ENCODE measurements at places on chromosomes 6 and 20.

GRCh38 chr6:149696901-149697300 is 21.0 kb downstream of the LATS1 start:
- no peak for DNase-seq

GRCh38 chr6:149938571-149939355 is 3.1 kb upstream of the ULBP2 start:
- DNase-seq: no peak

GRCh38 chr20:53873230-53873604 is 197.2 kb downstream of the BCAS1 start:
- no peak for DNase-seq

DNA sequence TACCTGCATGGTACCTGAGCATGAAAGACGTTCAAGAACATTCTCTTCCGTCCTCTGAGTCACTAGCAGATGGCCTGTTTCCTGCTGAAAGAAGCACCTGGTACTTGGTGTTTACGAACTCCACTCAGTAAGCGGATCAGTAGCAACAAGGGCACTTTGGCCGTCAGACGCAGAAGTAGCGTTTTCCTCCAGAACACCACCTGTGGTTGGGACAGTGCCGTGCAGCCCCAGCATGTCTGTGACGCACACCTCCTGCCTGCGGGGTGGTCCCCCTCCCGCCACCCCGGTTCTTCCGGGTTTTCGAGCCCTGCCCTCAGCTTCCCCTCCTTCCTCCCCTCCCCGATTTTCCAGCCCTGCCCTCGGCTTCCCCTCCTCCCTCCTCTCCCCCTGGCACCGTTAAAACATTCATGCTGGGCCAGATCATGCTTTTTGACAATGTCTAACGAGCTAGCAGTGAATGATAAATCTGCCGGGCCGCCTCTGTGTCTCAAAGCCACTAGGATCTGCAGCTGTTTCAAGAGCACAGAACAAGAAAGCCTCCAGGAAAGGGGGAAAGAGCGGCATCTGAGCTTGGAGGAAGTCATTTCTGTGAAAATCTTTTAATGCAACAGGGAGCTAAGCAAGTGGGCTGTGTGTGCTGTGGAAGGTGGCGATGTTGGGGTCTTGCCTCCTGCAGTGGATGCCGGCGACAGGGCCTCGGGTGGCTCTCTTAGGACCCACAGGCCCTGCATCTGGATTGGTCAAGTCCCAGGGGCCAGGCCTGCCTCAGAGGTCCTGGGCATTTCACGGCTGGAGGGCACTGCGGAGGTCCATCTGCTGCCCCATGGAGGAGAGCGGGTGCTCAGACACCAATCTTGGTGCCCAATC is 207.9 kb downstream of the ERMARD start:
- DNase-seq: no peak

DNA sequence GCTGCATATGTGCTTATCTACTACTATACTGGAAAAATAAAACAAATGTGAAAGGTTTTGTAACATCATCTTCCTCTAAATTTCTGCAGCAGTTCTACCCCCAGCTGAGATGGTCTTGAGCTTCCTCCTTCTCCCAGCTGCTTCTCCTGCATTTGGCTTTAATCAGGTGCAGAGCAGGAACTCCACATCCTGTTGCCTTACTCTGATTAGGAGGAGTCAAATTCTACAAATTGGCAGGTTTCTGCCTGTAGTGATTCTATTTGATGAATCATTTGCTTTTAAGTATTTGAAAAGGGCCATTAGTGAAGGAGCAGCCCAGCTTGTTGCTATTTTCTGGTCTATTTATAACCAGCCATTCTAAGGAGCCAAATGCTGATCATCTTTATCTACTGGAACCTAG is 224.5 kb downstream of the GMDS start:
- DNase-seq: no peak

DNA sequence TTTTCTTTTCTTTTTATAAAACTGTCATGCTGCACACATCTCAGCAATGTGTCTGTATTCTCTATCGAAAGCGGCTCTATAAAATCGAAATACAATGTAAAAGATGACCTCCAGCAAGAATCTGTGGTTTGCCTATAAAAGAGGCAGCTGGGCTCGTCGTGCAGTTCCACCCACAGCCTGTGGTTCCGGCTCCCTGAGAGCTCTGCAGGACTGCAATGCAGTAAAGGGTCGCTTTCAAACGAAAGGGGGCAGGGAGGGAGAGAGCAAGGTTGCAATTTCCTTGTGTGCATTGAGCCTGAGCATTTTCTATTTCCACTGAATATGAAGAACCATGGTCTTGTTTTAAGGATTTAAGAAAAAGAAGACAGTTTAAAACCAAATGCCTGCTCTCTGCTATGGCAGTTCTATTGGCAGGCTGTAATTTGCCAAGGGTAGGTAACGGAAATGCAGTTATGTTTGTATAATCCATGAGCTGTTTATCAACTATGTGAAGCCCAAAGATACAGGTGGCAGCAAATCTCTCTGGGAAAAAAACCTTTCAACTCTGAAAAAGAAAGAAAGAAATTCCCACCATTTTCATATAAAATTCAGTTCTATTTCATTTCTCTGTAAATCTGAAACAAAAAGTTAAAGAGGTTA is 236.5 kb downstream of the HACE1 start:
- DNase-seq: no peak

GRCh38 chr6:111737065-111737521 is 131.4 kb upstream of the TRAF3IP2 start:
- DNase-seq: no peak

GRCh38 chr6:118299457-118299856 is 248.6 kb upstream of the PLN start:
- no peak for DNase-seq

DNA sequence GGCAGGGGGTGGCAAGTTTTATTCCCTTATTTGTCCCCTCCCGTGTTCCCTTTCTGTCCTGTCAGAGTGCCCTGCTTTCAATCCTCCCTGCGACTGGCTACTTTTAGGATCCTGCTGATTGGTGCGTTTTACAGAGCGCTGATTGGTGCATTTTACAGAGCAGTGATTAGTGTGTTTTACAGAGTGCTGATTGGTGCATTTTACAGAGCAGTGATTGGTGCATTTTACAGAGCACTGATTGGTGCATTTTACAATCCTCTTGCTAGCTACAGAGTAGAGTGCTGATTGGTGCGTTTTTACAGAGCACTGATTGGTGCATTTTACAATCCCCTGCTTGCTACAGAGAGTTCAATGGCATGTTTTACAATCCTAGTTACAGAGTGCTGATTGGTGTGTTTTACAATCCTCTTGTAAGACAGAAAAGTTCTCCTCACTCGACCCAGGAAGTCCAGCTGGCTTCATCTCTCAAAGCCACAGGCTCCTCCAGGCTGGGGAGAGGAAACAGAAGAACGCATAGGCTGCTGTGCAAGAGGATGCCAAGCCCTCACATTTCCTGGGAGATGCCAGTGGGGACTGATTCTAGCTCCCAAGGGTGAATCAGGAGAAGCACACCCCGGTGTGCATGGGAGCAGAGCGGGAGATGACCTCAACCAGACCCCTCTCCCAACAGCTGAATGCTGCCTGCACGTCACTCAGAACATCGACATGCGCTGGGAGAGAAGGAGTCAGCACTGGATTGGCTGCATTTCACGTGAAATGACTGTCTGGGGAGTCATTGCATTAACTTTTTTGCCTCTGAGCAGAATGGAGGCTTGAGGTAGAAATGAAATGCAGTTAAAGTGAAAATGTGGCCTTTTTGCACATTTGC is 48.3 kb upstream of the SLC22A23 start:
- DNase-seq: no peak

DNA sequence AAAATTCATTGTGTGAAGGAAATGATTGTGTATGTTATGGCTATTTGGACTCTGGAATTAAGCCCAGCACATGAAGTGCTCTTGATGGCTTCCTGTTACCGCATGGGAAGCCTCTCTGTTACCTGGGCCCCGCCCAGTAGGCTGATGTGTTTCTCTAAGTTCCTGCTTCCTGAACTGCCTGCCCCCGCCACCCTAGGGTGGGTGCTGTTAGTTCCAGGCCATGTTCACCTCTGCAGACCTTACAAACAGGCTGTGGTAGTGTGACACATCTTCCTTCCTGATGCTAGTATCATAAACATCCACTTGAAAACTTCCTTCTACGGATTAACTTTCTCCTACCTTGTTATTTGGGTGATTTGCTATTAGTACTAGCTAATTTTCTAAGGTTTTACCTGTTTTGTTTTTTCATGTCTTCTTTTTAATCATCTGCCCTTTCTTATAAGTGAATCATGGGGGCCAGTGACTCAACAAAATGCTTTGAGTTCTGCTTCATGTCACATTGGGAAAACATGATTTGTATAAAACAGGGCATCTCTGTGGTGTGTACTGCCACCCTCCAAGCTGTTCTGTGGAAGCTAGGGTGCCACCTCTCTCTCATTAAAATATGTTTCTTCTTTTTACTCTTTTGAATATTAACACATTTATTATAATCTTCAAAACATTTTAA is 40.6 kb downstream of the SH3BGRL2 start:
- peak; percentile 7 for DNase-seq

DNA sequence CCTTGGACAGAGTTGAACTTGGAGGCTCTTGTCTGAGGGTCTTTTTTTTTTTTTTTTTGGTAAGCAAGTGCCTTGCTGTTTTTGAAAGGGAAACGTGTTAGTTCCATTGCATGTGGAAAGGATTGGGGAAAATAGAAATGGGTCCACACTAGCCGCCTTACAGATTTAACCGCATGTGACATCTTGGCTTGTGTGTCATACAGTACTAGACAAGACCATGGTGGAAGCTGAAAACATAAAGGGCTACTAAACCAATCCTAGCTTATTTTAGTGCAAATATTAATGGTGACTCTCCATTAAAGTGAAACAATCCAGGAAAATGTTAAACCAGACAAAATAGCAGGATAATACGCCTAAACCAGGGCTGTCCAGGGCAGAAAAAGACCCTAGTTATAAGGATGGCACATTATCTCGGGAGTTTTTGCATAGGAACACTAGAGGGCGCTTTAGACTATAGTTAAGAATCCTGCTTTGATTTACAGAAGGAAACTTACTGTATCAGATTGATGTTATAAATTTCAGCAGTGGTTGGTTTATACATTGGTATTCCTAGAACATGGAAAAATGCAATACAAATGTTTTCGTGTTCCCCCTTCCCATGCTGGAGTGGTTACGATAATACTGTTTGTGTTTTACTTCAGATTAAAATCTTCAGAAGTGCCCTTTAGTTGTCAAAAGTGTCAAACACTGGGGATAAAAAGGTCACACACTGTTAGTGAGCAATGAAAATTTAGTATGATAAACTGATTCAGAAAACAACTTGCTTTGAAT is 59.8 kb upstream of the DEK start:
- DNase-seq: no peak

- no peak for DNase-seq
Observed at GRCh38 chr6:151027936-151028838, 162.7 kb downstream of the MTHFD1L start.

- no peak for DNase-seq
Observed at GRCh38 chr6:108874470-108875160, 26.4 kb downstream of the ARMC2 start.

GRCh38 chr6:98124171-98124570 is 710.2 kb upstream of the POU3F2 start:
- no peak for DNase-seq

GRCh38 chr6:158624684-158625682 is 19.6 kb downstream of the DYNLT1 start:
- DNase-seq: no peak

DNA sequence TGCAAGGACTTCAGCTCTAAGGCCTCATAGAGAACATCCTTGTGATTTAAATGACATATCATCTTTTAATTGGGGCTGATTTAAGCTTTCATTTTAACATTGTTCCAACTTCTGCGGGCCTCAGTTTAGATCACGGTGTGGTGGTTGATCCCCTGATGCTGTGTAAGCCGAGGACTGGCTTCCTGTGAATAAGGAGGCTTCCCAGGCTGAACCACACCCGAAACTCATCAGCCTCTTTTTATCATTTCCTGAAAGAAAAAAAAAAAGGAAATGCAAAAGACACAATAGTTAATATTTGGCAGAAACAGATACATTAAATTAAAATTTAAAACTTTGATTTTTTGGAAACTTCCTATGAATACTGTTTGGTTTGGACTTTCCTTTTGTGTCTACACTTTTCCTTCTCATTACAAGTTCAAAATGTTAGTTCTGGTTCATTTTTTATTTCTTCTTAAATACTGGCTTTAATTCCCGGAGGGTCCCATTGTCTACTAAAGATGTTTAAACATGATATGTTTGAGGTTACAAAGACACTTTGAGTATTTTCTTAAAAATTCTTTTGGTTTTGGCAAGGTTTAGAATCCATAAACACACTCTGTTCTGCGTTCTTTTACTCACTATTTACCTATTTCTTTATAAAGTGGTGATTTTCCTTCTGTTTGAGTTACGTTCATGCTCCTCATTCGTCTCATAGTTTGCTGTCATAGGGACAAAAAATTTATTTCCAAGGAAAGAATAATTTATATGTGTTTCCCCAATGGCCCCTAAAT is 230.0 kb upstream of the SULF2 start:
- DNase-seq: no peak

DNA sequence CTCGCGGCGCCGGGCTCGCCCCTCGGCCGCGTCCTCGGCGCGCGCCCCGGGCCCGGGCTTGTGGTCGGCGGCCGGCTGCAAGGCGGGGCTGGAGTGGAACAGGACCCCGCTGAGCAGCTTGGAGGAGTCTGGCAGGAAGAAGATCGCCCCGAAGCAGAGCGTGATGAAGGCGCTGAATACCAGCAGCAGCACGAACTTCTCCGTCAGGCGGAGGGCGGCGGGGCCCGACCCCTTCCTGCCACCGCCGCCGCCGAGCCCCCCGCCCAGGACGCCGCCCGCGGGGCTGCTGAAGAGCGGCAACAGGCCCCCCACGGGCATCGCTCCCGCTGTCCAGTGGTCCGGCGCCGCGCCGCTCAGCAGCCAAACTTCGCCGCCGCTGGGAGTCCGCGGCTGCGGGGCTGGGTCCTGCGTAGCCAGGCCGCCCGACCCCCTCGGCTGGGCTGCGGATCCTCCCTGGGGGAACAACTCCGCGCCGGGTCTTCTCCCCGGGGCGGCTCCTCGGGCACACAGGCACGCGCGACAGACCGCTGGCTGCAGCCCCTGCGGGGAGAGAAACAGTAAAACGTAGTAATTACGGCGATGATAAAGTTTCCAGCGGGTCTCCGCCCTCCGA is 707 bp downstream of the MAN1A1 start:
- DNase-seq: no peak

GRCh38 chr20:4127344-4127743 is 112.0 kb upstream of the RNF24 start:
- DNase-seq: no peak

- no peak for DNase-seq
Observed at GRCh38 chr6:156508126-156508525, 269.1 kb upstream of the ARID1B start.

- no peak for DNase-seq
Observed at GRCh38 chr6:13808801-13809200, 5.6 kb downstream of the MCUR1 start.

- no peak for DNase-seq
Observed at GRCh38 chr6:79724816-79725215, 93.7 kb downstream of the SH3BGRL2 start.

GRCh38 chr20:59104831-59105230 is 58.8 kb upstream of the ZNF831 start:
- DNase-seq: no peak

GRCh38 chr20:23928788-23929187 is 49.2 kb upstream of the CST5 start:
- DNase-seq: no peak
